ENCODE measurements at places on chromosomes 5 and 9.

- DNase-seq, result no peak
These were observed 88.3 kb downstream of the PHF2 start for GRCh38 chr9:93664549-93665120.

- DNase-seq, result no peak
These were observed 259.3 kb downstream of the ROR2 start for GRCh38 chr9:91690540-91691249.

- no peak for DNase-seq
These were observed 10.3 kb downstream of the ZNF782 start for GRCh38 chr9:96844040-96844439.

DNA sequence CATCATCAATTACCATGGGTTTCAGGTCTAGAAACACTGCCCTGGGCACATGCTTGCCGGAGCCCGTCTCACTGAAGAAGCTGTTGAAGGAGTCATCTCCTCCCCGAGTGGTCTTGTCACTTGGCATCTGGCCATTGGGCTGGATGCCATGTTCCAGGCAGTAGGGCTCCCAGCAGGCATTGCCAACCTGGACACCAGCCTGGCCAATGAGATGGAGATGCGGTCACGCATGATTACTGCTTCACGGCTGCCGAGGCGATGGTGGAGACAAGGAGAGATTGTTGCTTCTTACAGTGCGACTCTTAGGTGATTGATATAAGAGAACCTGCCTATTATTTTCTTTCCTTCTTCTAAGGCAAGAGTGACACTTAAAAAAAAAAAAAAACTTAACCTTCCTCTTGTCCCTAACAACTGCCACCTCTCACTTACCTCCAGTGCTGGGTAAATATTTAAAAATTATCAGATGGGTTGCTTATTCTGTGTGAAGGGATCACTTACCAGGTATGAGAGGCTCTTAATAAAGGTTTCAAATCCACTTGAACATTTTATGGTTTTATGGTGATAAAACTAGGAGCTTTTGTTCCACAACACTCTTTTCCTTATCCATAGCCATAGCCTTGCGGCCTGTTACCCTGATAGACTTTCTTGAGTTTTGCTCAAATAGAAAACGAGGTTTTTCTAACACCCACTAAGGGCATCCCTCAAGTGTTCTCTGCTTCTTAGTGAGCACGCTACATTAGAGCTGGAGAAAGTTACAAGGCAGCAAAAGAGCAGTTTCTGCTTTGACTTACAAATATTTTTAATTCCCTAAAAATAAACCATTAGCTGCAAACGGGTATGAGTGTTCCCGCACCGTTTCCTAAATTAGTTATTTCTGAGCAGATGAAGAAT lies 41.2 kb downstream of the NIM1K start:
- no peak for DNase-seq

DNA sequence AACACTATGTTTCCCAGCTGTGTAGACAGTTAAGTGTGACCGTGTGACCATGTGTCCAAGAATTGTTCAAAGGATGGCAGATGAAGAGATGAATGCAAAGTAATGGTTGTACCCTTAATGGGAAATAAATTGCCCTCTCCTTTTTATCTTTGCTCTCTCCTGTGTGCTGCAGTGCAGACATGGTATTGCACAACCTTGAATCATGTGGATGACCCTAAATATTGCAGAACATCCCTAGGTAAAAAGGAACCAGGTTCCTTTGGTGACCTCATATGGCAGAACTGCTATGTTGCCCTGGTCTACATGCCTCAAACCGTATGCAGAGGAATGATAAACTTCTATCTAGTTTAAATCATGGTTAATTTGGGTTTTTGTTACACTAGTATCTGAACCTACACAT lies 81.7 kb upstream of the CTNND2 start:
- DNase-seq, result no peak

DNA sequence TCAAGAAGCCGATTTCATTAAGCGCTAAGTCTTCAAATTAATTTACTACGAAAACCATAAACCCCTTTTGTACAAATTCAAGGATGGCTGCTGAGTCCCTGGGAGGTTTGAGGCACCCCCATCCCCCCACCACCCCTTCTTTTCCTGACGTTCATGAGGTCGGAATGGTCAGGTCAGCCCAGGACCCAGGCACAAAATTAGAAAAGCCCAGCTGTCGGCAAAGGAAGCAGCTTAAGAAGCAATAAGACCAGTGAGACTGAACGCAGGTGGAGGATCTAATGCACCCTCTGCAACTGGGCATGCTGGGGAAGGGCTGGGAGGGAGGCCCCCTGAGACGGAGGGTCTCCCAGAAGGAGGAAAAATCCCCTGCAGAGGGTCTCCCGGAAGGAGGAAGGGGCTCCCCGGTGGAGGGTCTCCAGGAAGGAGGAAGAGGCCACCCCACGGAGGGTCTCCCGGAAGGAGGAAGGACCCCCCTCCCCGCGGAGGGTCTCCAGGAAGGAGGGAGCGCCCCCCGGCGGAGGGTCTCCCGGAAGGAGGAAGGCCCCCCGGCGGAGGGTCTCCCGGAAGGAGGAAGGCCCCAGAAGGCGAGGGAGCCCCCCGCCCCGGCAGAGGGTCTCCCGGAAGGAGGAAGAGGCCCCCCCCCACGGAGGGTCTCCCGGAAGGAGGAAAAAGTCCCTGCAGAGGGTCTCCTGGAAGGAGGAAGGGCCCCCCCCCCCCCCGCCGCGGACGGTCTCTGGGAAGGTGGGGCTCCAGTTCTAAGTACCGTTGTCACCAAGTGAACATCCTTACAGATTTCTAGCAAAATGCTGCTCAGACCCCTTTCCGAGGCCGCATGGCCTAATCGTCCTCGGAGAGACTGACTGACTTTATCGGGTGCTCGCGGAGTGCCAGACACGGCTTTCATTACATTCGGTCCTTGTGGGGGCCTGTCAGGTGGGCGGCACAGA lies 74.4 kb upstream of the FCN1 start:
- no peak for DNase-seq

GRCh38 chr5:56337715-56338319 lies 104.7 kb upstream of the ANKRD55 start:
- no peak for DNase-seq

GRCh38 chr9:131671133-131671520 lies 68.7 kb downstream of the RAPGEF1 start:
- no peak for DNase-seq

- no peak for DNase-seq
These were observed 56.4 kb upstream of the RPL26L1 start for GRCh38 chr5:172902497-172903472.

- no peak for DNase-seq
These were observed 616.6 kb downstream of the GABRG2 start for GRCh38 chr5:162684145-162684544.

- no peak for DNase-seq
These were observed 174.6 kb downstream of the CD180 start for GRCh38 chr5:67021962-67022361.

- no peak for DNase-seq
These were observed 24.5 kb upstream of the TOR1B start for GRCh38 chr9:129778469-129778868.

DNA sequence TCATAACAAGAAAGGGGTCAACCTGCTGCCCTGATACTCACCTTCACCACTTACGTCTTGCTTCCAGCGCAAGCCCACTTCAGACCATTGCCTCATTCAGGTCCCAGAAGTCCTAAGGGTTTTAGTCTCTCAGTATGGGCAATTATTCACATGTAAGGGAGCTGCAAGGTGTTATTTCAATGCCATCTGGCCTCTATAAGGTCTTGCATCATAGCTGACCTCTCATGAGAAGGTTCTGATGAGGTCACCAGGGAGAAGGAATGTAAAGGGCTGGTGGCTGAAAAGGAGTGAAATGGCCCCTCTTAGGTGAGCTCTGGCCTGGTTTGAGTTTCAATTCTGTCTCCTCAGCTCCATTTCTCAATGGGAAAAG lies 1.5 kb upstream of the MARCHF3 start:
- DNase-seq, result no peak

DNA sequence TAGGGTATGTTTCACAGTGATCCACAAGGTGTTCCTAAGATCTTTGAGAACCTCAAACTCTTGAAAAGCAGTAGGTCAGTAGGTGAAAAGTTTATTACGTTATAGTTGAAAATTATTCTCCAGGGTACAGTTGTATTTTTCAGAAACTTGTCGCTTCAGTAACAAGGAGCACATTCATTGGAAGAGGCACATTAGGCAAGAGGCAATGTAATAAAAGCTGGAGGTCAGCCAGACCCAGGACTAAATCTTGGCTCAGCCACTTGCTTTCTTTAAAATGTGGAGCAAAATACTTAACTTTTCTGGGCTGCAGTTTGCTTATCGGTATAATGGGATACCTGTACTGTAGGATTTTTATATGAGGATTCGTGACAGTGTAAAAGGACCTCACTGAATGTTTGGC lies 45.6 kb downstream of the TLE4 start:
- no peak for DNase-seq

DNA sequence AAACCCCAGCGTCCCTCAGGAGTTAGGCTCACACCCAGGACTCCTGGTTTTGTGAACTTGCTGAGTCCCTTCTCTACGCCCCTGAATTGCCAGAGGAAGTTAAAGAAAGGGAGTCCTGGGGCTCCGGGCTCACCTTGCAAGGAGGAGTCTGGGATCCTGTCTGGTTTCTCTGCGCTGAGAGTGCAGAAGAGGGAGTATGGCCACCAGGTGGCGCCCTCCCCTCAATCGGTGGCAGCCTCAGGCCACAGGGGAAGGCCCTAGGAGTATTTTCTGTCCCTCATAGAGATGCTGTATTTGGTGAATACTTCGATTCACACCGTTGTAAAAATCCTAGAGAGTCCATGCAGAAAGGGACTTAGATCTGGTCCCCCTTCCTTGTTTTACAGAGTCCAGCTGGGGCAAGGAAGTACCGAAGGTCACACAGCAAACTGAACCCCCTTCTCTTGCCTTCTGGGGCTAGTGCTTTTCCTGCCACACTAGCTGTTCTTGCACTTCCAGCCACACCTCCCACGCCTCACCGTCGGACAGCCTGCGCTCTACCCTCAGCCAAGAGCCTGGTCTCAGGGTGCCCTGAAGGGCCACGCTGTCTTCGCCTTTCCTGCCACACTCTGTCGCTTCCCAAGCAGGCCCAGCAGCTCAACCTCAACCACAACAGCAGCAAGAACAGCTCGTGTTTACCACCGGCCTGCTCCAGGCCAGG lies 10.2 kb downstream of the HAND1 start:
- peak; percentile 36 for DNase-seq

GRCh38 chr9:91098203-91098850 lies 263.4 kb downstream of the AUH start:
- no peak for DNase-seq

GRCh38 chr5:19638461-19638860 lies 349.5 kb downstream of the CDH18 start:
- DNase-seq, result no peak

GRCh38 chr9:92520837-92521236 lies 15.0 kb downstream of the ECM2 start:
- no peak for DNase-seq

GRCh38 chr5:108459769-108460168 lies 77.9 kb upstream of the FBXL17 start:
- DNase-seq, result no peak

DNA sequence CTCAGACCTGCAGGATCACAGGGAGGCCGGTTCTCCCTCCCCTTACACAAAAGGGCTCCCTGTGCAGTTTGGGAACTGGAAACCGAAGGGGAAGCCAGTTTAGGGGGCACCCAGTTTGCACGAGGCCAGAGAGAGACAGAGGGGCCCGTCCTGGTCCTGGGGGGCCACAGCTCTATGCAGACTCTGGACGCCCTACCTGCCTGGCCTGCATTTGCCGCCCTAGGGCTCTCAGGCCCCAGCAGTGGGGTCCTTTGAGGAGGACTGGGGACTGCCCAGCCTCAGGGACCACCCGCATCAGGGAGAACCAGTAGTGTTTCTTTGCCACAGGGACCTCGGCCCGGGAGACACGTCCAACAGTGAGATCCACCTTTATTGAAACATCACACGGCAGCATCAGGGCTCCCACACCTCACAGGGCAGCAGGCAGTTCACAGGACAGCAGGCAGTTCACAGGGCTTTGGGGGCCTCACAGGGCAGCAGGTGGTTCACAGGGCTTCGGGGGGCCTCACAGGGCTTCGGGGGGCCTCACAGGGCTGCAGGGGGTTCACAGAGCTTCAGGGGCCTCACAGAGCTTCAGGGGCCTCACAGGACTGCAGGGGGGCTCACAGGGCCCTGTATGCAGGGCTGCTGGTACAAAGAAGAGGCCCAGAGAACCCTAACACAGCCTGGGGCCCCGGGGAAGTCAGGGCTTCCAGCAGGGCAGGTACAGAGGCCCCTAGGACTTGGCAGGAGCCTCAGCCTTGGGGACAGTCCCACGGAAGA lies 648 bp upstream of the NSMF start:
- no peak for DNase-seq

GRCh38 chr5:54872810-54873209 lies 112.6 kb downstream of the ESM1 start:
- no peak for DNase-seq

DNA sequence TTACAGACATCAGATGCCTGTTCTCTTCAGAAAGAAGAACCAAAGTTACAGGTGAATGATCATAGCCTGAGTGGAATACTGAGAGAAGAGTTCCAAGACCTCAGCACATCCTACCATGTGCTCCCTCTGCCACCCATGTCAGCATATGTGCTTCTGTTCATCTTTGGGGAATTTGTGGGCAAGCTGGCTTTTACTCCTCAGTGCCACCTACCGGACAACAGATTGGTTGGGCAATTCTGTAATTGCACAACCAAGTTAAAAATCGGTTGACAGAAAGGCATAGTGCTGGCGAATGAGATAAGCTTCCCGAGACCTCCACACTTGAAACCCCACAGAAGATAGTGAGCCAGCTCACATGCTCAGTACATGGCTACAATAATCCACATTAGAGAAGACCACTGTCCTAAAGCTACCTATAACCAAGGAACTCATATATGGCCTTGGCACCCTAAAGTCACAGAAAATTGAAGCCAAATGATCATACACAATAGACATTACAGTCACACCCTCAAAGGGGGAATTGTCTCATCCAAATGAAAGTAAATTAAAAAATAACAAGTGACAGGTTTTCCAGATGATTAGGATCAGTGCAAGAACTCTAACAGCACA lies 1238.0 kb upstream of the NUDT12 start:
- DNase-seq, result no peak

GRCh38 chr5:59095480-59095879 lies 512.6 kb downstream of the RAB3C start:
- DNase-seq, result no peak

DNA sequence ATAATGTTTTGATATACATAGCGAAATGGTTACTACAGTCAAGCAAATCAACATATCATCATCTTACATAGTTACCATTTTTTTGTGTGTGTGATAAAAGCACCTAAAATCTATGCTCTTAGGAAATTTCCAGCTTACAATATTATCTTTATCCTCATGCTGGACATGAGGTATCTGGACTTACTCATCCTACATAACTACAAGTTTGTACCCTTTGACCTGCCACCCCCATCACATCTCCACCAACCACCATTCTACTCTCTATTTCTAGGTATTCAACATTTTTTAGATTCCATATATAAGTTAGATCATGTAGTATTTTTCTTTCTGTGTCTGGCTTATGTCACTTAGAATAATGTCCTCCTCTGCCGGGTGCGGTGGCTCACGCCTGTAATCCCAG lies 79.9 kb downstream of the TAF11L14 start:
- DNase-seq, result no peak
